AG04450 (cell line): ENCODE measurements at places on chromosomes 7 and 10. TPM values are rescaled to one million over a fixed set of nuclear protein-coding genes. Genes with fewer than 3 reads are reported as not detected.

The TEX47 gene
- not detected in 2 replicates for polyA plus RNA-seq

The TRA2A gene
- 64.6 and 78.8 TPM in 2 replicates for polyA plus RNA-seq

The ANKRD22 gene
- 0.05 TPM in 1 of 2 replicates, not detected in the other for polyA plus RNA-seq

The C10orf62 gene
- not detected in 2 replicates for polyA plus RNA-seq

The ATAD1 gene
- polyA plus RNA-seq, result 31.3 and 43.7 TPM in 2 replicates

The CPED1 gene
- polyA plus RNA-seq, result 47.6 and 52.0 TPM in 2 replicates

The CACNB2 gene
- 0.76 and 0.93 TPM in 2 replicates for polyA plus RNA-seq

The CUEDC2 gene
- polyA plus RNA-seq, result 61.1 and 68.6 TPM in 2 replicates

The CDK6 gene
- polyA plus RNA-seq, result 34.5 and 40.6 TPM in 2 replicates

The IGFBP1 gene
- 0.07 TPM in 1 of 2 replicates, not detected in the other for polyA plus RNA-seq

The NRG3 gene
- not detected in 2 replicates for polyA plus RNA-seq

The EEF1AKMT2 gene
- polyA plus RNA-seq, result 16.3 and 24.0 TPM in 2 replicates

The GRM3 gene
- not detected in 2 replicates for polyA plus RNA-seq

The SLC18A3 gene
- not detected in 2 replicates for polyA plus RNA-seq

The PPP1R17 gene
- polyA plus RNA-seq, result not detected in 2 replicates

The AKR1C4 gene
- not detected in 2 replicates for polyA plus RNA-seq

The GIMAP4 gene
- polyA plus RNA-seq, result not detected in 2 replicates

The MRPL43 gene
- 72.3 and 88.0 TPM in 2 replicates for polyA plus RNA-seq

The ANXA8 gene
- polyA plus RNA-seq, result 0.20 and 0.42 TPM in 2 replicates

The KAZALD1 gene
- polyA plus RNA-seq, result 10.8 and 14.1 TPM in 2 replicates

The APBB1IP gene
- 0.02 and 0.04 TPM in 2 replicates for polyA plus RNA-seq

The KNDC1 gene
- polyA plus RNA-seq, result 0.46 and 0.56 TPM in 2 replicates

The MOSPD3 gene
- 9.1 and 10.0 TPM in 2 replicates for polyA plus RNA-seq

The DNAJC2 gene
- 20.2 and 31.7 TPM in 2 replicates for polyA plus RNA-seq

The OR6V1 gene
- not detected in 2 replicates for polyA plus RNA-seq

The ITIH2 gene
- polyA plus RNA-seq, result not detected in 2 replicates

The SH2B2 gene
- polyA plus RNA-seq, result 0.52 and 0.89 TPM in 2 replicates

The UCN3 gene
- not detected in 2 replicates for polyA plus RNA-seq

The NCF1 gene
- polyA plus RNA-seq, result not detected in 2 replicates

The HDAC9 gene
- 1.8 and 2.1 TPM in 2 replicates for polyA plus RNA-seq

The ANKRD2 gene
- polyA plus RNA-seq, result 0.05 and 0.06 TPM in 2 replicates

The METTL27 gene
- 2.6 and 4.4 TPM in 2 replicates for polyA plus RNA-seq

The MLXIPL gene
- not detected in 2 replicates for polyA plus RNA-seq

The FEZF1 gene
- polyA plus RNA-seq, result not detected in 2 replicates

The CAV1 gene
- 1,209 and 1,356 TPM in 2 replicates for polyA plus RNA-seq

The DKK1 gene
- polyA plus RNA-seq, result 21.9 and 35.2 TPM in 2 replicates

The CHPF2 gene
- polyA plus RNA-seq, result 32.9 and 42.2 TPM in 2 replicates

The CASP7 gene
- 28.6 and 33.7 TPM in 2 replicates for polyA plus RNA-seq

The LCOR gene
- 11.6 and 12.0 TPM in 2 replicates for polyA plus RNA-seq

The TMEM130 gene
- 7.0 and 11.3 TPM in 2 replicates for polyA plus RNA-seq

The PDAP1 gene
- polyA plus RNA-seq, result 60.2 and 68.1 TPM in 2 replicates

The EGFR gene
- 59.0 and 62.6 TPM in 2 replicates for polyA plus RNA-seq

The TMEM176B gene
- polyA plus RNA-seq, result 2.4 and 3.1 TPM in 2 replicates

The MOGAT3 gene
- not detected in 2 replicates for polyA plus RNA-seq

The ZPBP gene
- polyA plus RNA-seq, result not detected in 2 replicates

The ELN gene
- 2.1 and 2.8 TPM in 2 replicates for polyA plus RNA-seq

The CAMK1D gene
- 8.2 and 10.4 TPM in 2 replicates for polyA plus RNA-seq

The WDR86 gene
- 0.15 and 0.17 TPM in 2 replicates for polyA plus RNA-seq
